Effector CD4-positive, alpha-beta T cell (primary cell): ENCODE measurements at places on chromosomes 2 and 18.

GRCh38 chr18:23033056-23033455 is 99.9 kb downstream of the RBBP8 start:
- no peak for DNase-seq

GRCh38 chr2:118474541-118474920 is 372.9 kb downstream of the EN1 start:
- DNase-seq = no peak

GRCh38 chr2:210004881-210005280 is 2.4 kb downstream of the RPE start:
- DNase-seq = no peak

DNA sequence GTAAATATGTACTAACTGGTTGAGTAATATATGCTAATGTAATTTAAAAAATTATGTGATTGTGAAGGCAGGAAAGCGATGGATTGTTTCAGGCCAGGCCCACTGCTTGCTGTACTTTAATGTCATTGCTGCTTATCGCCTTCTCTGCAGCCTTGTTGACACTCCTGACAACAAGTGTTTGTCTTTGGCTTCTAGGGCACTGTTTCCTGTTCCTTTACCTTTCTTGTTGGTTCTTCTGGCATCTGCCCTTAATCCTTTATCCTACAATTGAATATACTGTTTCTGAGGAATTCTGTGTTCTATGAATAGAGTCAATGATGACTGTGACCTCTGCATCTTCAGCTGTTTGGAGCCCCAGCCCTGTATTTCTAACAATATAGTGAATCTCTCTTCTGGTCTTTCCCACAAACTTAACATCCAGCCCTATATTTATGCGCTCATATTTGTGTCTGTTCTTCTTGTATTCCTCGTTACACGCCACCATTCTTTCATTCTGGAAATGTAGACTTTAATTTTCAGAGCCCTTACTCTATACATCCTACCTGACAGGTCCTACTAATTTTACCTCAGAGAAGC is 17.6 kb downstream of the ACSL3 start:
- DNase-seq = no peak

DNA sequence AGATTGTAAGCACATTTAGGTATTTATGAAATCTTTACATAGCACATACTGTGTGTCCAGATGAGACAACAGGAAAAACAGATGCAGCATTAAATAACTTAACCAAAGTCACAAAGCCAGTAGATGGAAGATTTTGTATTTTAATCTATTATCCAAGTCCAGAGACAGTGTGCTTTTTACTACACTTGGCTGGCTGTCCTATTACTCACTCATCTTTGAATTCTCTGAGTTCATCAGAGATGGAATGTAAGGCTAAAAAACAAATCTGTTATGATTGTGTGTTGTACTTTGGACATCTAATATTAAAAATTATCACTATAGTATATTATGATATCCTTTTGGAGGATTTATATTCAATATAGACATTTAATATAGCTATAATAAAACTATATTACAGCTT is 1189.4 kb downstream of the DSC3 start:
- DNase-seq = no peak

DNA sequence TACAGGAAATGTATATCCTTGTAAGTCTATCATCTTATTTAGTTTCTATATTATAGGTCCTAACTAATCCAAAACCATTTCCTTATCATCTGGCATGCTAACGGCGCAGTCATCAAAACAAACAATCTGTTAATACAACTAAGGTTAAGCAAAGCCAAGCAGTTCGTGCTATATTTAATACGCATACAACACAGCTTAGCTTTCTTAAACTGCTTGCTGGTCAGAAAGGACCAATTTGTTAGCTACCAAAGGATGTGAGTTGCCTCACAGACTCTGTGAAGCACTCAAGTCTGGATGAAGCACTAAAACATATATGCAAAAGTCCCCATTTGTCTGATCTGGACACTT is 67.0 kb downstream of the ZEB2 start:
- no peak for DNase-seq

DNA sequence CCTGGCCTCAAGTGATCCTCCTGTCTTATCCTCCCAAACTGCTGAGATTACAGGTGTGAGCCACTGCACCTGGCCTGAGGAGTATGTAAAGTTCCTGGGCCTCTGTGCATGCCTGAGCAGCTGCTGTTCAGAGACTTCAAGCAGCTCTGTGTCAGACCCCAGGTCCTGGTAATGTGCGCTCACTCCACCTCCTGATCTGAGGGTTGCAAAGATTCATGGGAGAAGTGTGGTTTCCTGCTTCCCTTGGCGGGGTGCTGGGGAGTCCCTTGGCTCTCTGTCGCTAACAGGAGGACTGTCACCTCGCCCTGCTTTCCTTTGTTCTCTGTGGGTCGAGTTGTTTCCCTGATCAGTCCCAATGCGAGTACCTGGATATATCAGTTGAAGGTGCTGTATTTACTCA is 8.6 kb upstream of the IL36A start:
- peak; percentile 61 for DNase-seq

DNA sequence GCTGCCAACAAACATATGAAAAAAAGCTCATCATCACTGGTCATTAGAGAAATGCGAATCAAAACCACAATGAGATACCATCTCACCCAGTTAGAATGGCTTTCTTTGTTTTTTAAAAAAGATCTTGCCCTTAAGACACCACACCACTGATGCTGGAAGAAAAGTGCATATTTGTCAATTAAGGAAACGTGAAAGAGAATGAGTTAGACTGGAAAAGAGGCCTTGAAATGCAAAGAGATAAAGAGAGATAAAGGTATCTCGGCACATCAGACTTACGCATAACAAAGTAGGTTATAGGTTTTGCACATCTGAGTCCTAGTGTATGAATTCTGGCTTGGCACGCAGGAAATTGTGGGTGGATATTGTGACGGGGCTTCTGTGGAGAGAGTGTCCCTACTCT is 149.5 kb downstream of the MTX2 start:
- no peak for DNase-seq

DNA sequence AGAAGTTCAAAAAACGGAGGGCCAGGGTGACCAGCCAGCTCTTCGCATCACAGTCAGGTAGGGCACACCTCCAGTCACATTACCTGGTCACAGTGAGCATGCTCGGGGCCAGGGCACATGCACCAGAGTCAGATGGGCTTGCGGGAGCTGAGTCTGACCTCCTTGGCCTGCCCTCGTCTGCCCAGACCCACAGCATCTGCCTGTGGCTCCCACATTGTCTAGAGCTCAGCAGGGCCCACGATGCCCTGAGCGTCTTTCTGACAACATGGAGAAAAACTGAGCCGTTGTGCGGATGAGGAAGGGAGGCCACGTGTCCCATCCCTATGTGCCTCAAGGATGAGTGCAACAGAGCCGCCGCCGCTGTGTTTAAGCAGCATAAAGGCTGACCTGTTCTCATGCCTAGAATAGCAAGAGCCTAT is 37.6 kb downstream of the CRACDL start:
- no peak for DNase-seq

GRCh38 chr18:32152705-32153448 is 37.0 kb upstream of the MEP1B start:
- no peak for DNase-seq

DNA sequence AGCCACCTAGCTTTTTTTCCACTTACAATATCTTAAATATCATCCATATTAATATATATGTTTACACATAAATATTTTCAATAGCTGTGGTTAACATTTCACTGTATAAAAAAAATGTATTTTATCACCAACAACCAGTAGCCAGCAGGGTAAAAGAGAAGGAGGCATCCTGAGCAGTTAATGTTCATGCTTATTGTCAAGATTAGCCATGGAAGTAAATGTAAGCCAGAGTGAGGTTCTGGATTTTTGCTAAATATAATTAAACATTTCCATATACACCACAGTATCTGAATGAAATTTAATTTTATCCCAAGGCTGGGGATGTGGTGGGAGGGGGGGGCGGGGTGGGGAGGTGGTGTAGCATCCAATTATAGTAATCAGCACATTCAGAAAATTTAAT is 80.3 kb upstream of the GRB14 start:
- no peak for DNase-seq

DNA sequence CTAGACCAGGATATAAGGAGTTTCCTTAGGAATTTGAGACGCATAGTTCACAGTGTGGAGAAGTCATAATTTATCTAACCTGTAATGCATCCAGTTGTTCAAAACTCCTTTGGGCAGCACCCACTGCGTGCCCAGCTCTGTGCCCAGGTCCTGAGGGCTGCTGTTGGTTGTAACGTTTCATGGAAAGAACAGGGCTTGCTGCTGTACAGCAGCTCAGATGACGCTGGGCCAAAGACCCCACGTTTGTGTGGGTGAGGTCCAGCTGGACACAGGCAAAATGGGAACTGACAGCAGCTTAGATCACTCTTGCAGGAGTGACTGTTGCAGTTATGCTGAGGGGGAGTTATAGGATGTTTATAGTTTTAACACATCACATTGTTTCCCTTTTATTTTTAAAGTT is 30.0 kb upstream of the HS6ST1 start:
- no peak for DNase-seq

DNA sequence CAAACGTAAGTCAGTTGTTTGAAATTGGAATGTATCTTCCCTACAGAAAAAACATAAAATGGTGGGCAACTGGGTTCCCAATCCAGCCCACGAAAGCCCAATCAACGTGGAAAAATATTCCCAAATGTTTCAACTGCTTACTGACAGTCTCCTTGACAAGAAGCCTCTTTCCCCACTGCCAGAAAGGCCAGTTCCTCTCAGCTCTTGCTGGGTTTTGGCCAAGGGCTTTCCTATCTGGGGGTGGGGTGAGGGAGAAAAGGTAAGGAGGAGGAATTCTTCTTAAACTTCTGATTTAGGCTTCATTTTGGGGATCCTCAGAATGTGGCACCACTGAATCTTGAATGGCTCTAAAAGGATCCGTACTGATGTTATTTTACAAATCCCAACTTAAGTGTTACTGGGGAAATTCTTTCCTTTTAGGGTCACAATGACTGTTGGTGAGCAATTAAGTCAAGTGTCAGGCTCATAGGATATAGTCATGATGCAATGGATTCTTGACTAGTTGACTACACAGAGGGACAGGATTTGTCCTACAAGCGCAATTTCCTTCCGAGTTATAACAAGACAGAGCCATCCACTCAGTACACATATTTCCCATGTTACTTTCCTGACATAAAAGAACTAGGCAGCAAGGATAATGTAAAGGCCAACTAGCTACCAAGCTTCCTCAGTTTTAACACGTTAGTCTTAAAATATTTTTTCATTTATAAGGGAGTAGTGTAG is 73.6 kb downstream of the SPRED2 start:
- no peak for DNase-seq

DNA sequence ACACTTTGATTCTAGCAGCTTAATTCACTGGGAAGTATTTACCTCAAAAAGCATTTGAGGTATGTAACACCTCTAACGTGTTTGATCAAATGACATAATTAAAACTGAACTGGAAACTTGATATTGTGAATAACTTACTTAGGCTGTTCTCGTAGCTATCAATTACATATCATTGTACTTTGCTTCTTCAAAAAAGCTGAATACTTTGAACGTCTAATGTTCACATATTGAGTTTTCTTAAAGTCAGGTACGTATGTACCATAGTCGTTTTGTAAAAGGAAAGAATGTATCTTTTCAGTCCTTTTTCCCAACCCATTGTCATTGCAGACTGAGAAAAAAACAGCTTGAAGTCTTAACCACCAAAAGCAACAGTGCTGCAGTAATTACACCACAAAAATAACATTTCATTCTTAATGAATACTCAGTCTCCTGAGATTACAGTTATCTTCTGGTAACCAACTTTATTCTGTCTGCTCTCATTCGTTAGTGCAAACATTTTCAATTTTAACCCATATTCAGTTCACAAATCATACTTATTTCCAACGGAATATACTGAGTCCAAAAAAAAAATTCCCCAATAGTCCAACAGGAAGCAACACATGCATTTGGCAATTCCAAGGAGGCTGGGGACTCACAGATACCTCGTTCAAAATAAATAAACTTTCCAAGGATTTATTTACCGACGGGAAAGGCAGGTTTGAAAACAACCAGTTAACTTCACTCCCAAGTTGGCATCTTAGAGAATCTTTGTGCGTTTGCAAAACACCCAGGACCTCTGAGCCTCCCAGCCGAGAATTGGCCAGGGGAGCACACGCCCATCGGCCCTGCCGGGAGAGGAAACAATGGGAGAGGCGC is 1.1 kb downstream of the CHN1 start:
- DNase-seq = no peak

- DNase-seq = no peak
Measured at GRCh38 chr2:146374505-146374904, 1470.3 kb upstream of the ACVR2A start.

- no peak for DNase-seq
Measured at GRCh38 chr2:85291425-85292023, 36.3 kb downstream of the TGOLN2 start.

- no peak for DNase-seq
Measured at GRCh38 chr2:21836719-21837118, 713.0 kb downstream of the TDRD15 start.

- no peak for DNase-seq
Measured at GRCh38 chr2:154161286-154161685, 289.6 kb downstream of the GALNT13 start.

GRCh38 chr18:77481541-77481940 is 231.9 kb downstream of the GALR1 start:
- no peak for DNase-seq

DNA sequence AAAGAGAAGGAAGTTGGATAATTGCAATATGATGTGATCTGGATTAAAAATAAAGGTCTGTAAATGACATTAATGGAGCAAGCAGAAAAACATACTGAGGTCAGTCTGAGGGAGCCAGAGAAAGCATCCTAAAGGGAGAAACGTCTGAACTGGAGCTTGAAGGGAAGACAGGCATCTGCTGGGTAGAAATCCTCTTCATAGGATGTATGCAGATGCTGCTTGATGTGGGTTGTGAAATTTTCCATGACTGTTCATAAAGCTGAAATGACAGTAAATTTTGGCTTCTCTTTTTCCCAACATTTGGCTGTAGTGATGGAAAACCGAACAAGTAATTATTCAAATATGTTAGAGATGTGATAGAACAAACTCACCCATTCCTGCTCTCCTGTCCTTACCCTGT is 287.6 kb downstream of the CAMKMT start:
- DNase-seq = no peak

DNA sequence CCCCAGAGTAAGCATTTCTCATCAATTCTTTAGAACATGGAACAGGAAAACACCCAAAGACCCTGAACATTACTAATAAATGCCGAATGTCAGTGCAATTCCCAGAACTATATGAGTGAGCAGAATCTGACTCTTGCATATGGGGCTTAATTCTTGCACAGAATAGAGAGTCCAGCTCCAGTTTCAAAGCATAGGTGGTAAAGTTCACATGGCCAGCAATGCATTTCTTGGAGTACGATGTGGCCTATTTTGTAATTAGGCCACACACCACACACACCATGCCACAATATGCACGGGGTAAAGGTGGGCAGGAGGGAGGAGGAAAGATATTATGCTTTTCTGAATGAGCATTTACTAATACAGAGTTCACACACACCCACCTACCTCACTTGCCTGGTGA is 56.5 kb downstream of the PLA2R1 start:
- DNase-seq = no peak

- DNase-seq = no peak
Measured at GRCh38 chr18:2855560-2856350, 8.9 kb downstream of the EMILIN2 start.

- DNase-seq = no peak
Measured at GRCh38 chr2:127134833-127135830, 28.2 kb upstream of the BIN1 start.
